ENCODE measurements at places on chromosomes 12 and 14.

GRCh38 chr12:27907766-27908165 is 64.8 kb downstream of the PTHLH start:
- no peak for DNase-seq

DNA sequence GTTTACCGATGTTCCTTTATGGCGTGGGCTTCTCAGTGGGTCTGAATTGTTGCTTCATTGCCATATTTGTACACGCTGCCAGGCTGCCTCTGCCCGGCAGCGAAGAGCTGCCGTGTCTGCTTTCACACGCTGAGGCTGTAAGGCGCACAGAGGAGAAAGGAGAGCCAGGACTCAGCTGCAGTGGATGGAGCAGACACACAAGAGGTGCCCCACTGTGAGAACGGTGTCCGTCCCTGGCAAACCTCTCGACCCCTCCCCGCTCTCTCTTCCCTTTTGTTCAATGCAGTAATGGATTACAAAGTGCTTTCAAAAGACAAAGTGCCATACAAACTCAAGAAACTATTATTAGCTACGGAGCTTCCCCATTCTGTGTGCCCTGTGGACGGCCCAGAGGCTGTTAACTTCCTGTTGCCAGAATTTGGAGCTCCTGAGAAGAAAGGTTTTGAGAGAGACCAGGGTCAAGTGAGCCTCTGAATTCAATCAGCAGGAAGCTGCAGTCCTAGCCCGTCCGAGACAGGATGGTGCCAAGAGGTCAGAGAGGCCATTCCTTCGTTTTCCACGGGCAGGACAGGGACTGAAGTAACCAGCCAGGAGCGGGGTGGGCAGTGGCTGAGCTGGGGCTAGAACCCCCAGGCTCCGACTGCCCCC is 15.8 kb downstream of the CCND2 start:
- DNase-seq = no peak

DNA sequence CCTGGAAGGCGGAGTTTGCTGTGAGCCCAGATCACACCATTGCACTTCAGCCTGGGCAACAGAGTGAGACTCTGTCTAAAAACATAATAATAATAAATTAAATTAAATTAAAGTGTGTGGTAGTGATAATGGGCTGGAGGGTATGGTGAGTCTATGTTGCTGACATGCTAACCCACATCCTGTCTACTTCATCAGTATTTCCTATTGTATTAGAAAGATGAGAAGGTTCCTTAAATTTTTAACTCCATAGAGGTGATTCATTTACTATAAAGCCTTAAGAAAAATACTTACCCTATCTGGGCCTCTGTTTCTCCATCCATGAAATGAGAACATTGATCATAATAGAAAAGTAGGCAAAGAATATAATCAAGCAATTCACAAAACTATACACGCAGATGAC is 280.5 kb downstream of the FBXL14 start:
- no peak for DNase-seq

- no peak for DNase-seq
Measured at GRCh38 chr12:112506513-112507166, 87.9 kb downstream of the PTPN11 start.

DNA sequence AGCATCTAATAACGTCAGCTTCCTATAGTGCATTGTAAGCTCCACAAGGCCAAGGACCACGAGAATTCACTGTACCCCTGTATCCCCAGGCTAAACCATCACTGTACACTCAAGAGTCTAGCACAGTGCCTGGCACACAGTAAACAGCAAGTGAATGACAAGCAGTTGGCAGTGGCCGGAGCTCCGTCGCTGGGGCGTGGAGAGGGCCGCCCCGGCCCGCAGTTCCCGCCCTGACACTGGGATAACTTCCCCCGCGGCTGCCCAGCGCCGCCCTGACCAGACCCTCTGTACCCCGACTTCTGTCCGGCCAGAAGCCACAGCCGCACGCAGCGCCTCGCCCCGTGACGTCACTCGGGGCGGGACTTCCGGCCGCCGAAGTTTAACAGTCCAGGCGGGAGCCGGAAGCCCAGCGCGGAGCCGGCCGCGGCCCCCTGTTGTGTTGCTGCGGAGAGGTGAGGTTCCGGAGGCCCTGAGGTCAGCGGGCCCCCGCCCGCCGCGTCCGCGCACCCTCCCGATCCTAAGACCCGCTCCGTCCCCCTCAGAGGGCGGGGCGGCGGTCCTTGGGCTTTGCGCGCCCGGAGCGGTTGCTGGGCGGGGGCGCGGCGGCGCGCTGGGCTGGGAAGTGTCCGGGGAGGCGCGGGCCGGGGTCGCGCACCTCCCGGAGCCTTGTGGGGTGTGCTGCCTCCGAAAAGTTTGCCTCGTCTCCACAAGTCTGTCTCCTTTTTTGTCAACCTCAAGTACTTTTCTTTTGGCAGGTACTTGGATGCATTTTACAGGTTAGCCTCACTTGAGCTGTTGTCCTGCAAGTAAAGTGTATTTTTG is at the start of gene NEDD1:
Gene NEDD1, plus strand, starts transcription at position 409 of the 822 bp plus-strand sequence. CDS start 2,503 bp downstream, outside the sequence.
- DNase-seq = peak; percentile 91

DNA sequence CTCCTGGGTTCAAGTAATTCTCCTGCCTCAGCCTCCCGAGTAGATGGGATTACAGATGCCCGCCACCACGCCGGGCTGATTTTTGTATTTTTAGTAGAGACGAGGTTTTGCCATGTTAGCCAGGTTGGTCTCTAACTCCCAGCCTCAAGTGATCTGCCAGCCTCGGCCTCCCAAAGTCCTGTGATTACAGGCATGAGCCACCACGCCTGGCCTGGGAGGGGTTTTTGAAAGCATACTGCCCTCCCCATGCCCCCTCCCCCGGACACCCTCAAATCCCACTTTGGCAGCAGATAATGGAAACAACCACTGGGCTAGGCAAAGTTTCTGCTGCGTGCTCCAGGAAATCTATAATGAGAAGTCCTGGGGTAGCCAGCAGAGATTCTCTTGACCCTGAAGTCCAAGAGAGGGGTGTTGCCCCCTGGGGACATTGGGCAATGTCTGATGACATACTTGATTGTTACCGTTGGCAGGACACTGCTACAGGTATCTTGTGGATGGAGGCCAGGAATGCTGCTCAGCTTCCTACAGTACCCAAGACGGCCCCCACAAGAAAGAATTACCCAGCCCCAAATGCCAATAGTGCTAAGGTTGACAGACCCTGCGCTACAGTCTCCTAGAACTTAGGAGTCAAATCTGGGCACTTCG is 18.7 kb upstream of the FBXO21 start:
- DNase-seq = no peak

GRCh38 chr14:71931492-71932228 is 569 bp upstream of the RGS6 start:
- DNase-seq = peak; percentile 37

GRCh38 chr14:100844082-100844408 is 18.1 kb downstream of the MEG3 start:
- no peak for DNase-seq

GRCh38 chr12:59928416-59928815 is 332.6 kb downstream of the SLC16A7 start:
- DNase-seq = no peak

- DNase-seq = no peak
Measured at GRCh38 chr14:93185349-93185720, 218 bp downstream of the LYSET start.

GRCh38 chr14:91246051-91246852 is 1.7 kb upstream of the GPR68 start:
- DNase-seq = no peak

DNA sequence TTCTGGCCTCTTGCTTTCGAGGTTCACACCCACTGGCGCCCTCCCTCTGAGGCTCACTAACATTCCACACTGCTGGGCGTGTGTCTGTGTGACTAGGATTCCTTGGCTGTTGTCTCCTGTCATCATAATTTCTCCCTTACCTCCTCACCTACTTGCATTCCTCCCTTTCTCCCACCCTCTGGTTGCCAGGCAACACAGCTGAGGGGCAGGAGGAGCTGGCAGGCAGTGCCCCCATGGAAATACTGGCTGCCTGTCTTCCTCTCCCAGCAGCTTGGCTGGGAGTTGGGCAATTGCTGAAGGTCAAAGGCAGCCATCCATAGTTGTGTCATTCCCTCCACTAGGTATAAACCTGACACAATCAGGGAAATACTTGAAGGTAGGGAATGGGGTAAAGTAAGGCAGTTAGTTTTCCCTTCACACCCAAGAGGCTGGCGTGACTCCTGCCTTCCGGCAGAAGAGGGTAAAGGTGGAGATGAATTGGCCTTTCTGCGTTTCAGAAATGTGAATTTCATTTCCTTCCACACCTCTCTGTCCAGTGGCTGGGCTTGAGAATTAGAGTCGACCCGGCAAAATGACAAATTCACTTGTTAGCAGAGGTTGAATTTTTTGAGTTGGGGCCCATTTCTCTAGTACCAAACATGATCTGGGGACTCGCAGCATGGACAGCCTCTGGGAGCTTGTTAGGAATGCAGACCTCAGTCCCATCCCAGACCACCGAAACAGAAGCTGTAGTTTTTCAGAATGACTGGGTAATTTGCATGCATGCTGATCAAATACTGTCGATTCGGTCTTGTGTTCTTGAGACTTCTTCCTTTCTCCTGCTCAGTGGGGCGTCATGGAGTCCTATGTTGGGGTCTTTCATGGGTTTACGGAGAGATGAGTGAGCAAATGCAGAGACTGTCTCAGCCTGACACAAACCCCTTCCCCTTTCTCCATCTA is 24.3 kb upstream of the EMP1 start:
- DNase-seq = no peak

DNA sequence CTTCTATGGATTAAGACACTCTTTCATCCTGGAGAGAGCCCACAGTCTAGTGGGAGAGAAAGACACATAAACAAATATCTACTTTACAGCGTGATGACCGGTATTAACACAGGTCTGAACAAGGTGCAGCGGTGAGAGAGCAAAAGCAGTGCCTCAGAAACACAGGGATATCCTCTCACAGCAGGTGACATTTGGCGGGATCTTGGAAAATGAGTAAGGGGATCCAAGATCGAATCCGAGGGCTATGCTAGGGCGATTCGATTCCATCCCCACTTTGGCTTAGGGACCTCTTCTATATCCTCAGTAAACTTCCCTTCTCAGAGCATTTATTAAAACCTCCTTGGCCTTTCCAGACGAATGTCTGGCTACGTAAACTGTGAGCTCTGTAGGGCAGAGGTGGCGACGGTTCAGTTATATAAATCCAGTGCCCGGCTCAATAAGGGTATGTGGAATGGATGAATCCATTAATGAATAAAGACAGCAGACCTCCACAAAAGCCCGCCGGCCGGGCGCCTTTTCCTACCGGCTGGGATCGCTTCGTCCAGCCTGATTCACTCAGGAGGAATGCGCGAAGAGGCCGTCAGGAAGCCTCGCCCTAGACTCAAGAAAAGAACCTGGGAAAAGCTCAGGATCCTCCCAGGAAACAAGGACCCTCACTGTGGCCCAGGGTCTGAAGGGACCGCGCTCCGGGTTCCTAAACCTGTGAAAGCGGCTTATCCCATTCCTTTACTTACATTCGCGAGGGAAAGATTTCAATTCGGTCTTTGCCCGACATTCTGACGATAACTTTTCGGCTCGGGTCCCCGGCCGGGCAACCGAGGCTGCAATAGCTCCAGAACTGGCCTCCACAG is 455 bp downstream of the ATP6V1D start:
- peak; percentile 9 for DNase-seq

GRCh38 chr14:33534632-33535031 is 416.2 kb downstream of the EGLN3 start:
- no peak for DNase-seq

DNA sequence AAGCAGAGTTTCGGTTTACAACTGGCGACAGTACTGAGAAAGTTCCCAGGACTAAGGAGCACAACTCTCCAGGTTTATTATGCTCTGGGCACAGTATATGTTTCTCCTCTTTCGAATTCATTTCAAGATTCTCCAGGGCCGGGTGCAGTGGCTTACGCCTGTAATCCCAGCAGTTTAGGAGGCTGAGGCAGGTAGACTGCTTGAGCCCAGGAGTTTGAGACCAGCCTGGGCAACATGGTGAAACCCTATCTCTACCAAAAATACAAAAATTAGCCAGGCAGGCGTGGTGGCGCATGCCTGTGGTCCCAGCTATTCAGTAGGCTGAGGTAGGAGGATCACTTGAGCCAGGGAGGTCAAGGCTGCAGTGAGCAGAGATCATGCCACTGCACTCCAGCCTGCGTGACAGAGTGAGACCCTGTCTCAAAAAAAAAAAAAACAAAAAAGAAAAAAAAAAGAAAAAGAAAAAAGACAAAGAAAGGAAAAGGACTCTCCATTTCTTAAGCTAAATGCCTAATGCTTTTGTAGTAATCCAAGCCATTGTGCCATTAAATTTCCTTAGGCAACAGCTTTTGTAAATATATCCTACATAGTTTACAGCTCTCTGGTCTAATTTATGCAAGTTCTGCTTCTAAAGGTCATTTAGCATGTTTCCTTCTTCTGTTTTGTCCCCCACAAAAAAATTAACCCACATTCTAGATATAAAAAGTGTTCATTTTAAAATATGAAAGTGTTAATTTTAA is 34.8 kb downstream of the ATL1 start:
- no peak for DNase-seq

DNA sequence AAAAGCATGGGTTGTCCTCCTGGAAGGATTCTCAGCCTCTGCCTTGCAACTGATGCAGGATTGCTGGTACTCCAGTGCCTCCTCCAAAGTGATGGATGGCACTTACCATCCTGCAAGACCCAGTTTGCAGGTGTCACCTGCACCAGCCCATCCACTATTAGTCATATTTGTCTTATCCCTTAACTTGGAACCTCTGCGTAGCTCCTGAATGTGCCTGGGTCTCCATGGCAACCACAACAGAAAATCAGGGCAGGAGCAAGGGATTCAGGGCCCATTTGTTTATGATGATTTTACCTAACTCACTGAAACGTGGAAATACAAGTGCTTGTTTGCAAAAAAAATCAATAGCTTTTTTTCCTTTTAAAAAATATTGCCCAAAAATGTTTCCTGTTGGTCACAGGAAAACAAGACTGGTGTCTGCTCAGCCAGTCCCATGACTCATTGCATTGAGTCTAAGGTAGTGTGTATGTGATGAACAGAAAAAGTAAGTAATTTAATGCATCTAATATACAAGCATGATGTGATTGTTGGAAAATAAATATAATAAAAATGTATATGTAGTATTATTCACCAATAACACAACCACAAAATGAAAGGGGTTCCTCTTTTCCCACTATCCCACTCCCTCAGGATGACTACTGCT is 1196.3 kb upstream of the TMEM132C start:
- DNase-seq = no peak

- DNase-seq = no peak
Measured at GRCh38 chr12:47941475-47941780, 22.0 kb upstream of the TMEM106C start.

GRCh38 chr12:56079723-56080555 is at the start of gene ERBB3:
TSS of gene ERBB3 (plus strand) at chr12:56080165. CDS start at chr12:56080301, 136 bp downstream.
- DNase-seq = peak; percentile 57

Measured in heart right ventricle (tissue), 16 donors.